ENCODE measurements at places on chromosomes 6 and 20.

GRCh38 chr6:23842760-23843159 is 283.3 kb upstream of the NRSN1 start:
- DNase-seq = no peak

- no peak for DNase-seq
Measured at GRCh38 chr6:76702187-76702586, 629.7 kb upstream of the IMPG1 start.

DNA sequence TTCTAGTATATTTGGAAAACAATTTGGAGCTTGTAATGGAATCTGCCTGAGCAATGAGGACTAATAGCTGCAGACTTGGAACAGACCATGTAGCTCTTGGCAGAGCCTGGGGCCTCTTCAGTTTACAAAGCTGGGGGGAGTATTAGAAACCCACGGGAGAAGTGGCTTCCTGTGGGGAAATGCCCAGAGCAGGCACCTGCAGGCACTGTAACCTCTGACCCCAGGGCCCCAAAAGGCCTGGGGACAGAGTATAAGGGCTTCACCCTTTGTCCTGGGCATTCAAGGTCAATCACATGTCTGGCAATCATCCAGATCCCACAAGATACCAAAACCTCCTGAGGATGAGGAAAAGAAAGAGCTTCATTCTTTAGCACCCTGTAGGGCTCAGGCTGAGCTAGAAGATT is 19.4 kb downstream of the PKIG start:
- DNase-seq = no peak

DNA sequence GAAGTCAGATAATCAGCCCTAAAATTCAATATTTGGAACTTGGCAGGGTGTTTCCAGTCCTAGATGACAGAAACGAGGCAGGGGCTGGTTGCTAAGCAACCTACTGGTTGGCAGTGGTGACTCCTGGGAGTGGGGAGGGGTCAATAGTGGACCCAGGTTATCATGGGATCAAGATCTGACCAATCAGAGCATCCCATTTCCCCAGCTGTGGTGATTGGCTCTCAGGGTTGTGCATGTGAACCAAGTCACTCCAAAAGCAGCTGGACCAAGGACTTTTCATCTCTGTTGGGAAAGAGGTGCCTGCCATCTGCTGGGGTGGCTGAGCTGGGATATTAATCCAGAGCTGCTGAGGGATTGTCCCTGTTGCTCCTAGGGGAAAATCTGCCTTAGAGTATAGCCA is 253.4 kb downstream of the PREX1 start:
- DNase-seq = no peak

DNA sequence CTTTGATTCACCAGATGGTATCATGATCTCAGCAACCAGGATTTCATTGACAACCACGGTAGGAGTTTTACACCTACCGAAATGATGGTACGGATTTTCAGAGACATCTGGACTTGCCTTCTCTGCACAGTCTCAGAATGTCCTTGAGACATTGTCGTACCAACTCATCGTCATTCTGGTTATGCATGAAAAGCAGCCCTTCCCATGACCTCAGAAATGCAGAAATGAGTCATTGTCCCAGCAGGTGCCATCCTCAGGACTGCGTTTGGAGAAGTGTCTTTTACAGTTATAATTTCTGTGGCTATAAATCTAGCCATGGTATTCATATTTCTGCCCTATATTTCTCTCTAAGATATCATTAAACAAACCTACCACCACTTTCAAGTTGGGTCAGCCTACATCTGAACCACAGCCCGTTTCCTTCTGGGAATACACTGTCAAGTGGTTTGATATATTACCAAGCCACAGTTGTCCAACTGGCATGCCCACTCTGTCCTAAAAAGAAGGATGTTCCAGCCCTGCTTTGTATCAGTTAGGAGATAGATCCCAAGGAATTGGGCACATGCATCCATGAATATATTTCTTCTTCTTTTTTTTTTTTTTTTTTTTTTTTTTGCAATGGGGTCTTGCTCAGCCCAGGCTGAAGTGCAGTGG is 7.5 kb upstream of the BFSP1 start:
- DNase-seq = no peak

- no peak for DNase-seq
Measured at GRCh38 chr6:3163248-3163594, 5.9 kb upstream of the TUBB2A start.

- no peak for DNase-seq
Measured at GRCh38 chr6:8242885-8243284, 140.5 kb upstream of the EEF1E1 start.

DNA sequence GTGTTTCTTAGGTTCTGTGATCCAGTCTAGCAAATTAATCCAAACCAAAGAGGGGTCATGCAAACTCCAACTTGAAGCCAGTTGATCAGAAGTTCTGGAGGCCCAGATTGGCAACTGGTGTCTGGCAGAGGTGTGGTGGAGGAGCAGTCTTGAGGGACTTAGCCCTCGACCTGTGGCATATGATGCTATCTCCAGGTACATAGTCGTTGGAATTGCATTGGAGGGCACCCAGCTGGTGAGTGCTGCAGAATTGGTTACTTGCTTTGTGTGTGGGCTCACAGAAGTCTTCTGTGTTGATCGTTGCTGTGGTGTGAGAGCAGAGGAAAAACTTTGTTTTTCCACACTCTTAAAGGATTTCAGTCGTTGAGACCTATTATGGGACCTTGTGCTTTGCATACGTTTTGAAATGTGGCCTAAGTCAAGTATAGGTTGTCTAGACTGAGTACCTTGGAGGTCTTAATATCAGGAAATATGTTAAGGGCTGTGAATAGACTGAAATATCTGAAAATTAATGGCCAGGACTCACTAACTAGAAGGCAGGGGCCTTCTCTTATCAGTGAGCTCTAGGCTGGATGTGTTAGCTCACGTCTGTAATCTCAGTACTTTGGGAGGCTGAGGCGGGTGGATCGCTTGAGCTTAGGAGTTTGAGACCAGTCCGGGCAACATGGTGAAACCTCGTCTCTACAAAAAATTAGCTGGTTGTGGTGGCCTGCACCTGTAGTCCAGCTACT is 7.8 kb downstream of the PANK2 start:
- no peak for DNase-seq

DNA sequence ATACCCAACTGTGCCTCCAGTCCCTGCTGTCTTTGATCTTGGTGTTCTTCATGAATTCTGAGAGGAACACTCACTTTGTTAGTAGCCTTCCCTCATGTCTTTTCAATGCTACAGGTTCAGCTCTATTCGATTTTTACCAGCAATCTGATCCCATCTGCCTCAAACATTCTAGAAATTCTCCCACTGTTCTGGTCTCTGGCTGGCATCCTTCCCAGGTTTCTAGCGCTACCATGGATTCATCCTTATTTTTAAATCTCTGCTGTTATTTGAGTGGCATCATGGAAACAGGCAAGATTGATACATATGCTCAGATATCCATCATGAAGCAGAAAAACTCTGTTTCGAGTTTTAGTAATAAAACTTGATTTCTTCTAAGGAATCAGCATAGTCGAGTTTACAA is 94.8 kb downstream of the GRM1 start:
- no peak for DNase-seq

GRCh38 chr6:30795549-30796293 is 51.4 kb upstream of the IER3 start:
- no peak for DNase-seq

- DNase-seq = no peak
Measured at GRCh38 chr6:39909701-39910100, 24.6 kb downstream of the MOCS1 start.

Measured in stimulated activated CD8-positive, alpha-beta memory T cell treated with anti-CD3 and anti-CD28 coated beads, Interleukin-7, amount 100 ng/mL, for 1 hour (primary cell).